ENCODE measurements at places on chromosomes 3 and 15.

DNA sequence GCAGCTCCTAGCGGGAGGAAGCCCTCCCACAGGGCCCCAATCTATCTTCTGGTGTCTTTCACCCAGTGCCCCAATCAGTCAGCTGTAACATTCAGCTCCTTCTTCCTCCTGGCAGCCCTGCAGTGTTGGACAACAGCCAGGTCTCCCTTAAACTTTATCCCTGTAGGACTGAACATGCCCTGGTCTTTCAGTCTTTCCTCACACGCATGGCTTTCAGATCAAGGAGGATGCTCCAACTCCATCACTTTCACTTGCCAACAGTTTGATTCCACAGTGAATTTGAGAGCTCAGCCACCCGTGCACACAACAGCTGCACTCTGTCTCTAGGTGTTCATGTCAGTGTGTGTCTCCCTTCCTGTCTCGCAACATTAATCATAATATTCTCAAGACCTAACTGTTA lies 28.5 kb upstream of the LRRC34 start:
- no peak for DNase-seq

GRCh38 chr15:56978898-56979662 lies 60.6 kb downstream of the TCF12 start:
- DNase-seq, result no peak

- DNase-seq, result no peak
Observed at GRCh38 chr3:98711426-98711825, 51.7 kb upstream of the ST3GAL6 start.

GRCh38 chr3:21613372-21614070 lies 137.5 kb downstream of the ZNF385D start:
- no peak for DNase-seq

DNA sequence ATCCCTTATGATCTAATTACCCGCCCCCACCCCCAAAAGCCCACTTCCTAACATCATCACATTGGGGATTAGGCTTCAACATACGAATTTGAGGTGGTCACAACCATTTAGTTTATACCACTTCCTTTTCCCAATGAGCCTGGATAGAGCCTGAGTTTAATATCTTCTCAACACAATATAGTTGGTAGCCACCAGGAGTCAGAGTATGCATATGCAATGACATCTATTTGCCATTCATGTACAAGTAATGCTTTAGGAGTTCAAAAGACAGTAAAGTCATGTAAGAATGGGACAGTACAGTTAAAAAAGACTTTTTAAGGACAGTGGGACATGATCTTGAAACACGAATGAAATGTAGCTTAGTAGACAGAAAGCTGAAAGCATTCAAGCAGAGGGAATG lies 172.4 kb downstream of the DCLK3 start:
- no peak for DNase-seq

GRCh38 chr3:11944052-11944673 lies 60.0 kb upstream of the SYN2 start:
- DNase-seq, result no peak

- DNase-seq, result no peak
Observed at GRCh38 chr15:36879568-36880222, 220.7 kb downstream of the MEIS2 start.

DNA sequence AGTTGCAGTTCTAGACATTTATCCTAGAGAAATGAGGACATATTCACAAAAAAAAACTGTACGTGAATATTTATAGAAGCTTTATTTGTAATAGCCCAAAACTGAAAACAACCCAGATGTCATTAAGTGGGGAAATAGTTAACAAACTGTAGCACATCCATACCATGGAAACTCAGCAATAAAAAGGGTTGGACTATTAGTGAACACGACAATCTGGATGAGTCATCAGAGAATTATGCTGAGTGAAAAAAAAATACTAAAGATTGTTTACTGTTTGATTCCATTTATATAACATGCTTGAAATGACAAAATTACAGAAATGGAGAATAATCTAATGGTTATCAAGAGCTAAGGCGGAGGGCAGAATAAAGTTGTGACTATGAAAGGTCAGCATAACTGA lies 59.5 kb downstream of the CPA3 start:
- DNase-seq, result no peak

DNA sequence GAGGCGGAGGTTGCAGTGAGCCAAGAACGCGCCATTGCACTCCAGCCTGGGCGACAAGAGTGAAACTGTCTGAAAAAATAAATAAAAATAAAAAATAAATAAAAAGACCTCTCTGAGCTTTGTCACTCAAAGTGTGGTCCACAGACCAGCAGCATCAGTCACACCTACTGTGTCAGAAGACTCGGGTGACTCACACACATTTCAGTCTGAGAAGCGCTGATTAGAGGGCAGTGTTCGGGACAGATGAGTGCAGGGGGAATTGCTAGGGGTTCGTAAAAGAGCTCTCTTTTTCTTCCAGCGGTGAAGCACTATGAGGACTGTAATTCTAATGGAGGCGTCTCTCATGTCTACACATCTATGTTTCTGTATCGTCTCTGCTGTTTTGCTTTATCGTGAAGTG lies 5.7 kb downstream of the PODXL2 start:
- no peak for DNase-seq

DNA sequence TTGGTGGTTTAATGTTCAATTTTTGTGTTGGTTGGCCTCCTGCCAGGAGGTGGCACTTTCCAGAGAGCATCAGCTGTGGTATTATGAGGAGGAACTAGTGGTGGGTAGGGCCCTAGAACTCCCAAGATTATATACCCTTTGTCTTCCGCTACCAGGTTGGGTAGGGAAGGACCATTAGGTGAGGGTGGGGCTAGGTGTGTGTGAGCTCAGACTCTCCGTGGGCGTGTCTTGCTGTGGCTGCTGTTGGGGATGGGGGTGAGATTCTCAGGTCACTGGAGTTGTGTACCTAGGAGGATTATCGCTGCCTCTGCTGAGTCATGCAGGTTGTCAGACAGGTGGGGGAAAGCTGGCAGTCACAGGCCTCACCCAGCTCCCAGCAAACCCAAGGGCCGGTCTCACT lies 187.1 kb downstream of the DPH6 start:
- no peak for DNase-seq

DNA sequence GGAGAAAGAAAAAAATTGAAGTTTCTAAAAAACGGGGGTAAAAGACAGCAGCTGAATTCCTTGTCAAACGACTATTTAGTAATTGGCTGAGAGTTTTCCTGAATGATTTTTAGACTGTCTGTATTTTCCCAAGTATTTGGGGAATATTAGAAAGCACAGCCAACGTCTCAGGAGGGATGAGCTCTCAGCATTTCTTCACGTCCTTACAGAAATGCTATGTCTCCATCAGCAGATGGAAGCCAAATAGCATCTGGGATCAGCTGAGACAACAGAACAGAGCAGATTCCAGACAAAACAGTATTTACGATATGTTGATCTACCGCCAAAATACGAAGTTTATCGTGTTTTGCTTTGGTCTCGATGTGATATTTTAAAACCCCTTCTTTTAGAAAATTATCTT lies 5.3 kb upstream of the TMC3 start:
- DNase-seq, result no peak

DNA sequence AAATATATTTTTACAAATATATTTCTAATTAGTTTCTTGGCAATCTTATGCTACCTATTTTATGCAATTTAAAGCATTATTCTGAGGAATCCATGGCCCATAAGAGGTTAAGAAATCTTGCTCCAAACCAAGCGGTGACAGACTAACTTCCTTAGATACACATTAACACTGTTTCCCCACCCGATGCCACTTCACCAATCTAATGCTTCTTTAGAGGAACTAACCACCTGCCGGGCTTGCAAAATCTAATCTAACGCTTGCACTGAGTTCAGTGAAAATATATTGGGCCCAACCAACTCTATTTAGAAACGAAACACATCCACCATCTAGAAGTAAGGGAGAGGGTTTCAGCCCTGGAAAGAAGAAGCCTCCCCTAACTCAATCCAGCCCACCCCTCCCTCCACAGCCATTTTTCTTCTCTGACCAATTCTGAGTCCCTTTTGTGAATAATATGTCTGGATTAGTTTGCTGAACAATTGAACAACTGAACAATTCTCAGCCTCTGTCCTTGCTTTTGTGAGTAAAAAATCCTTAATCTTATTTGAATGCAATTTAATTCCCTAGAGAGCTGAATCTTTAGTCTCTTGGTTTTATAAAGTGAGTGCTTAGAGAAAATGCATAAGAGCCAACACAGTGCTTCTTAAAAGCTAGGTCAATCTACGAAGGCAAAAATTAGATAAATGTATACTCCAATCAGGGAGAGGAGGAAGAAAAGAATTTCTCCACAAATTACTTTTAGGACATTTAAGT lies 150.4 kb upstream of the ADAMTS9 start:
- DNase-seq, result no peak

DNA sequence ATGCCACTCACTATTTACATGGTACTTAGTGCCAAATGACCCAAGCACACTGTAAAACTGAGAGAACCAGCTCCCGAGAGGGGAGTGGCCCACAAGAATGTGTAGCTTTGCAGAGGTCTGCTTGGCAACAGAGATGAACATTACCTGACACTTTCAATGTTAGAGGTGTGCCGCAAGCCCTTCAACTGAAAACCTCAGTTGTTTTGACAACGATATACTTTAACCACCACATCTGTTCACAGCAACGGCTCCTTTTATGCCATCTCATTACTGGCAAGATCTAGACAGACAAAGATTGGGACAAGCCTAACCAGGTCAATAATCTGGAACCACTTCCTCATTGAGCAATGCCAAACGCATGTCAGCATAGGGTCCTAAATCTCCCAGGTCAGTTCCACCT lies 23.7 kb downstream of the NEK10 start:
- no peak for DNase-seq

- no peak for DNase-seq
Observed at GRCh38 chr3:194852831-194853508, 167.3 kb downstream of the FAM43A start.

- DNase-seq, result no peak
Observed at GRCh38 chr15:73781038-73781925, 28.1 kb upstream of the INSYN1 start.

GRCh38 chr15:59532770-59533379 lies 78.7 kb upstream of the GCNT3 start:
- DNase-seq, result no peak

- DNase-seq, result no peak
Observed at GRCh38 chr3:194439881-194440550, 41.0 kb upstream of the GP5 start.

GRCh38 chr3:12449889-12450682 lies 34.2 kb upstream of the TSEN2 start:
- no peak for DNase-seq

DNA sequence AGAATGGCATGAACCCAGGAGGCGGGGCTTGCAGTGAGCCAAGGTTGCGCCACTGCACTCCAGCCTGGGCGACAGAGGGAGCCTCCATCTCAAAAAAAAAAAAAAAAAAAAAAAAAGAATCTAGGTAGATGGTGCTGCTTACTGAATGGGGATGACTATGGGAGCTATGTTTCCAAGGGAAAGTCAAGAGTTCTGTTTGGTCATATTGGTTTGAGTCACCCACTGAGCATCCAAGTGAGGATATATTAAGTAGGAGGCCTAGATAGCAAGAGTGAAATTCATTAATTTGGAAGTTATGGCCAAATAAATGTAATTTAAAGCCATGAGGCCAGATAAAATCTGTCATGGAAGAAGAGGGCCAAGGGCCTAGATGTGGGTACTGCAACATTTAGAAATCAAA lies 9.0 kb upstream of the UACA start:
- DNase-seq, result no peak

DNA sequence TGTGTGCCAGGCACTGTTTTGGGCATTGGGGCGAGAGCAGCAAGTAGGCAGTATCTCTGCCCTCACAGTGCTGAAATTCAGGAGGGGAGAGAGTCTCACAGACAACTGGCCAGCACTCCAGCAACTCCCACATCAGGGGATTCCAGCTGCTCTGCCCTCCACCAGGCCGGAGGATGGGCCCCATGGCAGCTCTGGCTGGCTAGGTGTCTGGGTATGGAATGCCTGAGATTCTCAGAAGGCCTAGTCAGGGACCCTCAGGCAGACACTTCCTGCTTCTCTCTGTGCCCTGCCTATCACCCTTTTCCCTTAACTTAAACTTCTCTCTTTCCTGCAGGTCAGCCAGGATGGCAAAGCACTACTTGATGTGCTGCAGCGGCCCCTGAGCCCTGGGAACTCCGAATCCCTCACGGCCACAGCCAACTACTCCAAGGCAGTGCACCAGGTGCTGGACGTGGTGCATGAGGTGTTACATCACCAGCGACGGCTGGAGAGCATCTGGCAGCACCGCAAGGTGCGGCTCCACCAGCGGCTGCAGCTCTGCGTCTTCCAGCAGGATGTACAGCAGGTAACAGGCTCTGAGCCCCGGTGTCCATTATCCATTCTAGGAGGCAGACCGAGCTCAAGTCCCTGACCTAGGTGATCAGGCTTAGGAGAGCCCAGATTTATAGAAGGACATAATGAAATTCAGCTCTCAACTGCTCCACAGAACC lies 342.2 kb upstream of the ROPN1 start:
- no peak for DNase-seq

- no peak for DNase-seq
Observed at GRCh38 chr15:85972805-85973540, 106.7 kb upstream of the AGBL1 start.

- DNase-seq, result no peak
Observed at GRCh38 chr15:41115161-41115651, 874 bp downstream of the INO80 start.

DNA sequence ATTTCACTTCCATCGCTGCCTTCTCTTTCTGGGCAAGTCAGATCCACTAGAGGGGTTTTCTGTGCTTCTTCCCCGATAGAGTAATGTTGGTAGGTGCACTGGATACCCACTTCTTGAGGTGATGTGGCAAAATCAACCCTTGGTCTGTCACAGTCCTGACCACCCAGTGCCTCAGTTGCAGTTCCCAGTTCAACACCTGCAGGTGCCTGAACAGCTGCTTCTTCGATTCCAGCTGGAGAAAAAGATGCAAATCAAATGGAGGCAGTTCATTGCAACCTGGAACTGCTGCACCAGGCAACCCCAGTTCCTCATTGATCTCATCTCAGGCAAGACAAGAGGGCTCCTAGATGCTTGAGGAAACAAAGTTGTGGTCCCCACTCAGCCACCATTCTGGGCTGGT lies 186.6 kb downstream of the UBE2E2 start:
- DNase-seq, result no peak

GRCh38 chr15:55279746-55280351 lies 9.8 kb downstream of the RAB27A start:
- DNase-seq, result no peak

DNA sequence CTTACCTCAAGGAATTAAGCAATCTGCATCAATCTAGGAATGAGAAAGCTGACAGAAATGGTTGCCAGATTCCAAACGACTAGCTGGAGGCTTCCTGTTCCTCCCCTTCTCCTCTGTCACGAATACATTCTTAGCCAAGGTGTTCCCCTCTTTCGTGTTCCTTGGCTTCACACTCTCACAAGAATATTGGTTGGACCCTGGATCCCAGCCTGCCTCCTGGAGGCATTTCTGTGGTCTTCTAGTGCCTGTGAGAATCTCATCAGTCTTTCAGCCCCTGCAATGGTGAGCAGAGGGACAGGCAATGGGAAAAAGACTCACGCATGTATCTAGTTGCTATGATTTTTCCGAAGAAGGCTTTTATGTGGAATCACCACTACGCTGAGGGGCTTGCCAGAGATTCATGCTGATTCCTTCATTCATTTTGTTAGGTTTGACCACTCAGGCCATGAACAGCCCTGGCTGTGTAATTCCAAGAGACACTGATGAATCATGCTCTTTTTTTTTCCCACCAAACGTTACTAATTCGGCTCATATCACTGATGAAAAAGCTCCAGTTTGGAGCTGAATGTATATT lies 1.6 kb upstream of the P3H2 start:
- DNase-seq, result no peak
